ENCODE measurements at places on chromosomes 5 and 9.

GRCh38 chr5:90618071-90618470, 59.5 kb downstream of the ADGRV1 start:
- no peak for DNase-seq

DNA sequence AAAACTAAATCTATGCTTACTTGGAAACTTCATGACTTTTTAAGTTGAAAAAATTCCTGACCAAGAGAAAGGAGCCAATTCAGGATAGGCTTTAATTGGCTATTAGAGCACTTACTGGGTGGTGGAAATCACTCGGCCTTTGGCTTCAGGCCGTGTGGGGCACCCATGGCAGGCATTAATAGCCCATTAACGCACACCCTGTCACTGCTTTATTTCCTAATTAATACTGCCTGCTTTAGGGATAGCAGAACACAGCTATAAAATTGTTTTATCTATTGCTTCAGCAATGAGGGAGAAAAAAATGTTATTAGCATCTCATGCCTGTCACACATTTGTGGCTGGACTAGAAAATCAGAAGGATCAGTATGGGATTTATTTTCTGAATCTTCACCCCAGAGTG, 58.1 kb downstream of the PSAT1 start:
- DNase-seq, result no peak

DNA sequence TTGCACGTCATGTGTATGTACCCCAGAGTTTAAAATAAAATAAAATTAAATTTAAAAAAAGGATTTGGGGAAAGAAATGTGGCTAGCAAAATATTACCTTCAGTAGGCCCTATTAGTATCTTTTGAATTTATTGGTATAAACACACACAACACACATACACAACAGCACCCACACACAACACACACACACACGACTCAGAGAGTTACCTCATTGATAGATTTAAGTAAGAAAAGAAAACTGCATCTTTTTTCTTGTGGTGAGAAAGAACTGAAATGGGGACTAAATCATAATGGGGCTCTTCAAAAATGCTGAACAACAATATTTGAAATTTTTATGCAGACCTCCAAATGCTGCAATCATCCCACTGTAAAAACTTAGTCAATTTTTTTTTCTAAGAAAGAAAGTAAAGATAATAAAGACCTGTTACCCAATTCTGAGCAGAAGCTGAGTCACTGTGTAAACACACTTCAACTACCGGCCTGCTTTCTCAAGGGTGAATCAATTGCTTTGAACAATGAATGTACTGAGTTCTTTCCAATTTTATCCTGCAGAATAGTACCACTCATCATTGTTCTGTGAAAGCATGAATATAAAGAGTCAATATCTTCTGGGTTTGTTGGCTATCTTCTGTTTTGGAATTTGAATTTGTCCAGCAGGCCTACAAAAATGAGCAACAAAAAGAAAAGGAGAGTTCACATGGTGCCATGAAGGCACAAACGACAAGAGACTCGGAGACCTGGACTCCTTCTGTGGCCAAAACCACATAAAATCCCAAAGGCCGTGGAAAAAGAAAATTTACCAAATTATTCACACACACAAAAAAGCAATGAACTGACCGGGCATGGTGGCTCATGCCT, 57.9 kb upstream of the CCNG1 start:
- peak; percentile 67 for DNase-seq

GRCh38 chr9:112132356-112132755, 42.7 kb downstream of the SUSD1 start:
- DNase-seq, result no peak

- DNase-seq, result no peak
Observed at GRCh38 chr9:129823542-129823934, 398 bp downstream of the TOR1A start.

- no peak for DNase-seq
Observed at GRCh38 chr5:73694089-73694488, 68.1 kb downstream of the ARHGEF28 start.

DNA sequence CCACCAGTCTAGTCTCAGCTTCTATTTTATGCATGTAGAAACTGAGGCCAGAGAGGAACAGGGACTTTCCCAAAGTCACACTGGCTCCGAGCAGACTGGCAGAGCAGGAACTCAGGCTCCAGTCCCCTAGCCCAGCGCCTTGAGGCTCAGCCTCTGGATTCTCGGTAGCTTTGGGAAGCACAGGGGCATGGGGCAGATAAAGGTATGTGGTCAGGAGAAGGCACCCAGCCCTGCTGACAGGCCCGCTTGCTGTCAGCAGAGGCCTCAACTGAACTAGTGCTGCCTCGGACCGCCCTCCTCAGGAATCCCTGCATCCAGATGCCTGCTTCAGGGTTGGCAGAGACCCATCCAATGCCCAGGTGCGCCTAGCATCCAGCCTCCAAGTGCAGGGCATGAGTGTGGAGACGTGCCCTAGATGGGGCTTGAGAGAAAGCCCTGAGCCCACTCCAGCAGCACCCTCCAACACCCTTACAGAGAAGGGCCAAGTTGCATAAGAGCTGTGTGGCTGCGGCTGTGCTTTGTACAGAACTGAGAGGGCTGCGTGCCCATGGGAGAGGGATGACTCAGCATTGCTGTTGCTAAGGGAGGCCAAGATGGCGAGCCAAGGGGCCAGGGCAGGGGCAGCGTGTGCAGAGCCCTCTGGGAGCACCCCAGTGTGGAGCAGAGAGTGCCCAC, 168.6 kb downstream of the MACROH2A1 start:
- peak; percentile 60 for DNase-seq

DNA sequence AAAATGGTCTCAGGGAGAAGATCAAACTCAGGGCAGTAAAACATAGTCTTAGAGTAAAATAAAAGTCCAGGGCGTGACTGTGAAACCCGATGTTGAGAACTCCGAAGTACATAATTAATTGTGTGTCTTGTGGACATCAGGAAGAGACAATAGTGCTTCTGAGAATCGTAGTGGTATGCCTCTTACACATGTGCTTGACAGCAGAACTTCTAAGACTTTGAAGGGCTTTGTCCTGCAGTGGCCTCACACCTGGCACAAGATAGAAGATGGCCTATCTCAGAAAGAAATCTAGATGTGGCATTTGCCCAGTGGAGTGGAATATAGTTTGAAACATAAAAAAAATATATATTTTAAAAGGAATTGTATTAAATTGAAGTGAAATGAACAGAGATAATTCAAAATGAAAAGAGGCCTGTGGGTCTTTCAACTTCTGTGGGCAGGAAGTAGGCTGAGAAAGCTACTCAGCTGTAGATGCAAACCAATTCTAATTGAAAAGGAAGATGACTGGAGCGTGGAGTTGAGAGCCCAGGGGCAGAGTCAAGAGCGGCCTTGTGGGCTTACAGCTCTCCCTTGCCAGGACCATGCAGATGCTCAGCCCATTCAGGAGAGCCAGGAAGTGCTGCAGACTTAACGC, 468.4 kb downstream of the KDM4C start:
- no peak for DNase-seq

GRCh38 chr9:132945186-132946130, 1.0 kb upstream of the TSC1 start:
- no peak for DNase-seq

- peak; percentile 35 for DNase-seq
Observed at GRCh38 chr9:5949103-5949699, 58.5 kb downstream of the MLANA start.

GRCh38 chr9:133861086-133861485, 122.9 kb upstream of the SARDH start:
- DNase-seq, result no peak

- DNase-seq, result no peak
Observed at GRCh38 chr5:1409381-1410110, 35.7 kb downstream of the SLC6A3 start.
